ENCODE measurements at places on chromosomes 1 and 21. TPM values are rescaled to one million over a fixed set of nuclear protein-coding genes. Genes with fewer than 3 reads are reported as not detected.
A peak's percentile ranks its signal among the peaks of the same experiment; 100 is the strongest.

The MATN1 gene
- 0.32 TPM for total RNA-seq

The PLA2G2F gene
- not detected for total RNA-seq

The NCAM2 gene
- 0.40 TPM for total RNA-seq

The COL11A1 gene
- total RNA-seq: 54.3 TPM

The KAZN gene
- total RNA-seq: 7.7 TPM

The CEPT1 gene
- 31.2 TPM for total RNA-seq

The SLC45A1 gene
- total RNA-seq: 4.2 TPM

The NID1 gene
- 19.9 TPM for total RNA-seq

The SH2D1B gene
- 0.13 TPM for total RNA-seq

The ITLN1 gene
- not detected for total RNA-seq

The CFHR1 gene
- not detected for total RNA-seq

The LELP1 gene
- not detected for total RNA-seq

The OR2T29 gene
- total RNA-seq: not detected

The PWP2 gene
- total RNA-seq: 36.8 TPM

The NOTCH2 gene
- total RNA-seq: 140 TPM

The KRTAP12-2 gene
- total RNA-seq: not detected

The LYPD8 gene
- not detected for total RNA-seq

The SELENBP1 gene
- total RNA-seq: 17.9 TPM

The BROX gene
- total RNA-seq: 78.9 TPM

The AQP10 gene
- not detected for total RNA-seq

The RXFP4 gene
- total RNA-seq: not detected

The CRP gene
- total RNA-seq: not detected

DNA sequence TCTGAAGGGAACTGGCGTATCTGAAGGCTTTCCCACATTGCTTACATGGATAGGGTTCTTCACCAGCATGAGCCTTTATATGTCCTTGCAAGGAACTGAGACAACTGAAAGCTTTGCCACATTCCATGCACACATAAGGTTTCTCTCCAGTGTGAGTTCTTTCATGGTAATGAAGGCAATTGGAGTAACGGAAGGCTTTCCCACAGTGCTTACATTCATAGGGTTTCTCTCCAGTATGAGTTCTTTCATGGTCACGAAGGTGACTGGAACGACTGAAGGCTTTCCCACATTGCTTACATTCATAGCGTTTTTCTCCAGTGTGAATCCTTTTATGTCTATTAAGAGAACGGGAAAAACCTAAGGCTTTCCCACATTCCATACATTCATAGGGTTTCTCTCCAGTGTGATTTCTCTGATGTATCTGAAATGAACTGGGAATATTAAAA is 15.0 kb downstream of the ZNF124 start:
- peak; percentile 12 for DNase-seq

- DNase-seq: no peak
Measured at GRCh38 chr1:66607458-66607857, 73.5 kb downstream of the SGIP1 start.

- no peak for DNase-seq
Measured at GRCh38 chr1:232558954-232559353, 71.0 kb downstream of the SIPA1L2 start.

DNA sequence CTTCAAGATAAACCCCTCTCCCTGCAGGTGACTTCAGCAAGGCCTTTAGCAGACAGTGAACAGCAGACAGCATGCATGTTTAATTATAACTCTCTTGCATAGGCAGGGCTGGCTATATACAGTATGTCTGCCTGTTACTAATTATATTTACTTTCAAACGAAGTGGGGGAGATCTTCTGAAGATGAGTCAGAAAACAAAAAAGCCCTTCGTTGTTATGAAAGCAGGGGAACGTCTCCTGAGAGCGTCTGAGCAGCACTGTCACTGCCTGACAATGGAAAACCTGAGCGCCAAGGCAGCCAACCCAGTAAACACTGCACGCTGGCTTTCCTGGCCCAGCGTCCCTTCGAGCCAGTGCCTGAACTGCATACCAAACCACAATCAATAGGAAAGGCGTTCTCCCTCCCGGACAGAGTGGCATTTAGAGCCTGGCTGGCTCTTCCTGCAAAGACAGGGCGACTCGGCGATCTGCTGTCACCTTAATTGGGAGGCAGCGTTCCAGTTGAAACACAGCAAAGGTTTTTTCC is 54.1 kb downstream of the TOMM20 start:
- DNase-seq: peak; percentile 54

GRCh38 chr1:48878191-48878940 is 101.7 kb upstream of the BEND5 start:
- DNase-seq: peak; percentile 67

GRCh38 chr21:45147473-45148315 is 73.3 kb downstream of the ADARB1 start:
- DNase-seq: no peak

DNA sequence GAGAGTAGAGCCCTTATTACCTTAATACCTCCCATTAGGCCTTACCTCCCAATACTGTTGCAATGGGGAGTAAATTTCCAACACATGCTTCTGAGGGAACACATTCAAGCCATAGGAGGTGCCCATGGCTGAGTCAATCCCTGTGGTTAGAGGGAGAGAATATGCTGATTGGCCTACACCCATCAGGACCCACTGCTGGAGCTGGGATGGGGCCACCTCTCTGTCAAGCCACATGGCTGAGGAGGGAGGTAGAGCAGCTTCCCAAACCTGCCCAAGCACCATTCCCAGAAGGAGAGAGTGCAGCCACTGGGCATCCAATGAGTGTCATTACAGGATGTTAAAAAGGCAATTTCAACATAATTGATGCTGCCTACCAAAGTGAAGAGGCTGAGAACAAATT is 228.1 kb downstream of the C1orf94 start:
- no peak for DNase-seq

DNA sequence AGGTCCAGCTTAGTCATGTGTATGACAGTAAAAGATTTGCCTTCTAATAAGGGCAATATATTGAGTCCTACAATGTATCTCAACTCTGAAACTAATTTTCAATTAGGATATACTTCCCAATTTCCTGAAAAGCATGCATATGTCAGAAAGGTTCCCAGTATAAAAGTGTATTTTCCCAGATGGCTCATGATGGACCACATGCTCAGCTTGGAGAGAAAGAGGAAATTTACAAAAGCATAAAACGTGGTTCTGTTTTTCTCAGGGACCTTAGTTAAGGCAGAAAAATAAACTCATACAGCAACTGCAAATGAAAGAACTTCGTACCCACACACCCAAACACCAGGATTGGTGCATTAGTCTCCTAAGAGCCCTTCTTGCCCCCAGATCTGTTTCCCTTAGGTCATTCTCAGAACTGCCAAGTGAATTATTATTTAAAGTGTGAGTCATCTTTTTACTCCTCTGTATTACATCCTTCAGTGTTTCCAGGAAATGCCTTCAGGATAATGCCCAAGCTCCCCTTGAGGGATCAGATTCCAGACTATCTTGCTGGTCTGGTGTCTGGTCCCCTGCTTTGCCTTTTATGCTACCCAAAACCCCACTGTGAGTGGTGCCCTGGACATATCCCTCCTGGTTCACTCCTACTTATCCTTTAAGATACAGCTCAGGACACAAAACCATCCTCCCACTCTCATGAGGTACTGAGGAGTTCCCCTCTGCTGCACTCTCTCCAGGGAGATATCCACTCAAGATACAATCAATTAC is 57.4 kb downstream of the SSX2IP start:
- DNase-seq: peak; percentile 64

DNA sequence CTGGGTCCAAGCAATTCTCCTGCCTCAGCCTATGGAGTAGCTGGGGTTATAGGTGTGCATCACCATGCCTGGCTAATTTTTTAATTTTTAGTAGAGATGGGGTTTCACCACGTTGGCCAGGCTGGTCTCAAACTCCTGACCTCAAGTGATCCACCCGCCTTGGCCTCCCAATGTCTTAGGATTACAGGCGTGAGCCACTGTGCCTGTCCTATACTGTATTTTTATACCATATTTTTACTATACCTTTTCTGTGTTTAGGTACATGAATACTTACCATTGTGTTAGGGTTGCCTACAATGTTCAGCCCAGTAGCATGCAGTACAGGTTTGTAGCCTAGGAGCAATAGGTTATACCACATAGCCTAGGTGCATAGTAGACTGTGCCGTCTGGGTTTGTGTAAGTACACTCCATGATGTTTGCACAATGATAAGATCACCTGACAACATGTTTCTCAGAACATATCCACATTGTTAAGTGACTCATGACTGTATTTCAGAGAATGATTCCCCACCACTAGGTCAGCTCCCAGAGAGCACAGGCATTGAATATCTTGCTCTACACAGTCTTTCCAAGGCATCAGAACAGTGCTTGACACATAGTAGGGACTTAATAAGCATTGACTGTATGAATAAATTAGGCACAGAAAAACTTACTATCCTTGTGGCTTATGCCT is 6.0 kb upstream of the CITED4 start:
- DNase-seq: peak; percentile 68

DNA sequence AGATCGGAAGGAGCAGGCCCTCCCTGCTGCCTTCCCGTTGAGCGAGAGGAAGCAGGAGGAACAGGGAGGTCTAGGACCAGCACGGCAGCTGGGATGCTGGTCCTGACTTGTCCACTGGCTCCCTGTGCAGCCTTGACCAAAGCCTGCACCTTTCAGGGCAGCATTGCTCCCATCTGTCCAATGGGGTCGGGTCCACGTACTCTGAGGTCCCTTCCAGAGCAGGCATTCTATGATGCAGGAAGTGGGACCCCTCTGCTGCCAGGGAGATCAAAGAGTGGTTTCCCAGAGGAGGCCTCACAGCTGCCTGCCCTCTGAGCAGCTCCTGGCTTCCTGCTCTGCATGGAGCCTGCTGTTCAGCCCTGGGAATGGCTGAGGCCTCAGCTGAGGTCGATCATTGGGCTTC is 21.7 kb upstream of the ZNF362 start:
- DNase-seq: no peak

DNA sequence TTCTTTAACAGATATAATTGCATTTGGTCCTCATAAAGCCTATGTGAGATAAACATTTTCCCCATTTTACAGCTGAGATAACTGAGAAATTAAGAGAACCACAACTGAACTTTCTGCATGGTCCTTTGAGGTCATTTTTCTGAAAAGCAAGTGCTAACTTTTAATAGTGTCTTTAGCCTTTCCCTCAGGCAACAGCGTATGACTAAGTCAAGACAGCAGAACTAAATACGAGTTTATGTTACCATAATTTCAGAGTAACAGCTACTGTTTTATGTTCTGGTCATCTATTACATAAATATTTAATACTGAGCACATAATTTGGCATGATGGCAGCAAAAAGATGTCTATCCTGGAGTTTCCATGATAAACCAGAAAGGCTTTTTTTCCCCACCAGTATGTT is 95.6 kb downstream of the OLFML2B start:
- DNase-seq: no peak

GRCh38 chr1:12505639-12506280 is 112.2 kb downstream of the DHRS3 start:
- no peak for DNase-seq

GRCh38 chr1:231357831-231358354 is 19.8 kb downstream of the SPRTN start:
- peak; percentile 71 for DNase-seq

DNA sequence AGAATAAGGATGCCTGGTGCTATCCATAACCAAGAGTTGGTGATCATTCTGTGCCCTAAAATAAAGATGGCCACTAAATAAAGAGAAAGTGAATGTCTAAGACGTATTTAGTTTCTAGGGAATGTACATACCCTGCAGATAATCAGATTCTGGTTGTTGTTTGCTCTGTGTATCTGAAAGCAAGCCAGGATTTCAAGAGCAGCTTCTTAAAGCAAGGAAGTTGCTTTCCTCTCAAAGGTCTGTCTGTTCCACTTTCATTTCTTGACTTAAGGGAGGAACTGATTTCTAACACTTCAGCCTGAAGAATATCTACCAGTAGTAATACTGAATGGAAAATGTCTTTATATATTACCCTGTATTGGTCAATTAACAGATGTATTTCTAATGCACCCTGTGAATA is 88.8 kb downstream of the KIF1B start:
- no peak for DNase-seq

- peak; percentile 68 for DNase-seq
Measured at GRCh38 chr1:16012590-16013219, 5.1 kb downstream of the HSPB7 start.

DNA sequence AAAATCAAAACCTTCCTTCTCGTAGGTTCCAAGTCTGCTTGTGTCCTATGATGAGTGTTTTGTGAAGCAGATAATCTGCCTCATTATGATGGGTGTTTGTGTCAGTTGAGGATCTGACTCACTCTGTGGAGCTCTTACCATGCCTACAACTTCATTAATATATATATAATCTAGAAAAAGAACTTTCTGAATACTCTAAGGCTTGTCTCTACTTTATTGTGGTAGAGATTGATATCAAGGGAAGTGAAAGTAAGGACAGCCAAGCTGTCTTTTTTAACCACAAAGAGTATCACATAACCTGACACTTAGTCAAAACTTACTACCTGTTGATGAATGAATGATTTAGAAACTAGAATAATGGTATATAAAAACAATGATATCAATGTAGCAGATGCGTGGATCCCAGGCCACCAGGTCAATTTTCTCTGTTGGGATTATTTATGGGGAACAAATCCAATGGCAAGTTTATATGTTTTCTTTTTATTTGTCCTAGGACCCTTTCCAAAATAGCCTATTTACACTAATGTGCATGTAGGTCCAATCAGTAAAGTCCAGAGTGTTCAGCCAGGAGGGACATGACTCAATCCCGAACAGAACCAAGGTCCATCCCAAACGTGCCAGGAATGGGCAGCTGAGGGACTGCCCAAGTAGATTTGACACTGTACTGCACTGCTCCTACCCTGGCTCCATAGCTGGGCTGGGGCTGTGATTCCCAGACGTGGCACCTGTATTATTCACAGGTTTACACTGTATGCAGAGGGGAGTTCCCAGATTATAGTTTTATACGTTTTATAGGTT is 182.3 kb upstream of the GREM2 start:
- no peak for DNase-seq

GRCh38 chr1:163084330-163084729 is 15.2 kb downstream of the RGS4 start:
- peak; percentile 28 for DNase-seq

- no peak for DNase-seq
Measured at GRCh38 chr1:23430803-23431202, 6.3 kb upstream of the TCEA3 start.

DNA sequence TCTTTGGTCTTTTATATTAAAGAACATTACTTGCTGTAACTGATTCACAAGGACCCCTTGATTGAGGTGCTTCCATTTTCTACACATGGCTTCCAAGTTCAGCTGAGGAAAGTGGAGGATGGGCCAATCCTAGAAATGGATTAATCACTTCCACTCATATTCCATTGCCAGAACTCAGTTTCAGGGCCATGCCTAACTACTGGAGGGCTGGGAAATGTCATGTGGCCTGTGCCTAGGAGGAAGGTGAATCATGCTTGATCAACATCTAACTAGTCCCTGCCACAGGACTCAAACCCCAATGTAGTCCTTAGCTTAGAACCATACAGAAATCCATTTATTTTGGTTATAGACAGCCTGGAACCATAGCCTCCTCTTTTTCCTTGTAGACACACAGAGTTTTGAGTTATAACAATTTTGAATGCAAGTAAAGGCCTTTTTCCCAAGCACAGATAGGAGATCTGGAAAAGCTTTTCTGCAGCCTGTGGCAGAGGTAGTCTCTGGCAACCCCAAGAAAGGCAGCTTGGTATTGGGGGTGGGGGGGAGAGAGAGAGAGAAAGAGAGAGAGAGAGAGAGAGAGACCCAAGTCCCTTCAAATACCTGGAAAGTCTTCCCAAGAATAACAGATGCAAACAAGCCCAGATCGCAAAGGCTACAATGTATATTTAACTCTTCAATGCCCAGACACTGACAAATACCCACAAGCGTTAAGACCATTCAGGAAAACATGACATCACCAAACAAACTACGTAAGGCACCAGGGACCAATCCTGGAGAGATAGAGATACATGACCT is 12.5 kb downstream of the MAST2 start:
- DNase-seq: peak; percentile 50

All from LHCN-M2 (cell line).